ENCODE measurements at places on chromosomes 3 and 15.
A peak's percentile ranks its signal among the peaks of the same experiment; 100 is the strongest.

DNA sequence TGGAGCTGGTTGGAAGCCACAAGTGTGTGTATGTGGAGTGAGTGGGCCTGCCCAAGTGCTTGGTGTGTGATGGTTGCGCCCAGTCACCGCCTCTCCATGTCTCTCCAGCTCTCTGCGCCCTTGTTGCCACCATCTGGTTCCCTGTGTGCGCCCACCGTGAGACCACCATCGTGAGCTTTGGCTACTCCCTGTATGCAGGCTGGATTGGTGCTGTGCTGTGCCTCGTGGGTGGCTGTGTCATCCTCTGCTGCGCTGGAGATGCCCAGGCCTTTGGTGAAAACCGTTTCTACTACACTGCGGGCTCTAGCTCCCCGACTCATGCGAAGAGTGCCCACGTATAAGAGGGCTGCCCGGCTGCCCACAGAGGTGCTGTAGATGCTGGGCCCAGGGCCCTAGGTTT is 13.7 kb downstream of the CLDN11 start:
- DNase-seq, result no peak

DNA sequence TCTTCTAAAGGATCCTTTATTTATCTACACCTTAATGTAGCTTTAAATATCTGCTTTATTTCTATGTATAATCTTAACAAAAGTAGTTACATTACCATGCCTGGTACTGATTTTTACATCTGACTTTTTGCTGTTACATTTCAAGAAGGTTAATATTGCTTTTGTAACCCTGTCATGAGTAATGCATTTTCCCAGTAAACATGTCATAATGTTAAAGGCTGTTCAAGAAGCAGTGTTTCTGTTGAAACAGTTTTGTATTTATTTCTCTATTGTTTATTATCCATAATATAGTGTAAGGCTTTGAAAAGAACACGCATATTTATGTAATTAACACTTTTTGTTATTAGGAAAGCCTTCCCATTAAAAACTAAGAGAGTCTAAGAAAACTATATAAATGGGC is 98.5 kb upstream of the SOX2 start:
- no peak for DNase-seq

DNA sequence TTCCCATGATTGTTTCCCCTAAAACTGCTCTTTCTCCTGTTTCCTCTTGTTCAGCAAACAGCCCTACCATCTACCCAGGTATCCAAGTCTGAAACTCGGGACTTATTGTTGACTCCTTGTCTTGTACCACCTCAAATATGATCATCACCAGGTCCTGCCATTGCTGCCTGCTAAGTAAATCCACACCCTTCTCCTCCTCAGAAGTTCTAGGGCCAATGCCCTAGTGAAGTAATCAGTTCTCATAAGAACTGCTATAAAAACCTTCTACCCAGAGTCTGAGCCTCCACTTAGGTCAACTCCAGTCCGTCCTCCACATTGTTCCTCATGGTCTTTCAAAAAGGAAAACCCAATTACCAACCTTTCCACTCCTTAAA is 77.0 kb upstream of the IL12A start:
- no peak for DNase-seq

DNA sequence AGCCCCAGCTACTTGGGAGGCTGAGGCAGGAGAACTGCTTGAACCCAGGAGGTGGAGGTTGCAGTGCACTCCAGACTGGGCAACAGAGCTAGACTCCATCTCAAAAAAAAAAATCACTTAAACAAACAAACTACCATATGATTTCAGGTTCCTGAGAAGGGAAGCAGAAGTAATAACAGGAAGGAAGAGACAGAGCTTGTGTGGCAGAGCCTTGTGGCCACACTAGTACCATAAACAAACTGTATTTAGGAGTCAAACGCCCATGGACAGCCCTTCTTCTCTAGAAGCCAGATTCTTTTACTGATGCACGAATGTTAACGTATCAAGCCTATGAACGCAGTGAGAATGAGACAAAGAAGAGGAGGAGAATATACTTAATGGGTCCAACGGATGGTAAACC is 12.0 kb downstream of the MTMR10 start:
- DNase-seq, result no peak

GRCh38 chr3:48634661-48635221 is 520 bp downstream of the SLC26A6 start:
- peak; percentile 33 for DNase-seq

GRCh38 chr3:74862476-74862875 is 248.0 kb upstream of the CNTN3 start:
- no peak for DNase-seq

GRCh38 chr15:23422946-23423708 is 23.9 kb downstream of the GOLGA6L2 start:
- DNase-seq, result no peak

- DNase-seq, result no peak
These were observed 127.6 kb upstream of the LMOD3 start for GRCh38 chr3:69250014-69250413.

GRCh38 chr3:113534365-113534764 is 2.0 kb downstream of the SIDT1 start:
- DNase-seq, result no peak

- no peak for DNase-seq
These were observed 32.3 kb upstream of the AMOTL2 start for GRCh38 chr3:134406331-134407238.

- DNase-seq, result no peak
These were observed 290.5 kb downstream of the NAALADL2 start for GRCh38 chr3:175149675-175150074.

DNA sequence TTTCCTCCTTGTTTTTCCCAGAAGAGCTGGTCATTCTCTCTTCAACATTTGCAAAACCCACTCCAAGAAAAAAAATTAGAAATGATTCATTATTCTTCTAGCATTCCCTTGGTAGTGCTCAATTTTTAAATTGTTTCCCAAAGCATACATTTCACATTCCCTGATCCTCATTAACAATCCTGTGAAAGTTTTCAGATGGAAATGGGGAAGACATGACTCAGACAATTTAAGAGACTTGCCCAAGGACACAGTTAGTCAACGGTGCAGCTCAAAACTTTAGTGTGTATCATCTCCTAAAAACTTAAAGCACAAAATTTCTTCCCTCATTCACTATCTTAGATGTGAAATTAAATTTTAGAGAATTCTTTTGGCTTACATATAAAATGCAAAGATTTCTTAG is 17.1 kb upstream of the ABI3BP start:
- no peak for DNase-seq

- no peak for DNase-seq
These were observed 23.1 kb downstream of the SCAP start for GRCh38 chr3:47452453-47453215.

DNA sequence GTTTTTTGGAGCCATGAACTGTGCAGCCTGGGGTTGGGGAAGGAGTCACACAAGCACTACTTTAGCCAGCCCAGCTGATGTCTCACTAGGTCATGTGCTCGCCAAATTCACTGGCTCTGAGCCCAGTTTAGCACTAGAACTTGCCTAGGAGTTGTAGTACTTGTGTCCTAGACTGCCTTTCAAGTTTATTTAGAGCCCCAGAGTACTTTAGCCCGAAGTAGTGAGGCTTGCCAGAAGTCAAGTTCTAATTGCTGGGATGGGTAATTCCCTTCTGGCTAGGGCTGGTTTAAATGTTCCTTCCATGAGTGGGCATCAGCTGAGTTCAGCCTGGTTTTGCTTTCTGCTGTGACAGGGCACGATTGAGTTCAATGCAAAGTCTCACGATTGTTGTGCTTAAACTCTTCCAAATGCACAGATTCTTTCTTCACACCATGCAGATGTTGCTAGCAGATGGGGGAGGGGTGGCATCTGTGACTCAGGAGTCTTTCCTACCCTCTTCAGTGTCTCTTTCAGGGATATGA is 228.2 kb upstream of the ZPLD1 start:
- no peak for DNase-seq

DNA sequence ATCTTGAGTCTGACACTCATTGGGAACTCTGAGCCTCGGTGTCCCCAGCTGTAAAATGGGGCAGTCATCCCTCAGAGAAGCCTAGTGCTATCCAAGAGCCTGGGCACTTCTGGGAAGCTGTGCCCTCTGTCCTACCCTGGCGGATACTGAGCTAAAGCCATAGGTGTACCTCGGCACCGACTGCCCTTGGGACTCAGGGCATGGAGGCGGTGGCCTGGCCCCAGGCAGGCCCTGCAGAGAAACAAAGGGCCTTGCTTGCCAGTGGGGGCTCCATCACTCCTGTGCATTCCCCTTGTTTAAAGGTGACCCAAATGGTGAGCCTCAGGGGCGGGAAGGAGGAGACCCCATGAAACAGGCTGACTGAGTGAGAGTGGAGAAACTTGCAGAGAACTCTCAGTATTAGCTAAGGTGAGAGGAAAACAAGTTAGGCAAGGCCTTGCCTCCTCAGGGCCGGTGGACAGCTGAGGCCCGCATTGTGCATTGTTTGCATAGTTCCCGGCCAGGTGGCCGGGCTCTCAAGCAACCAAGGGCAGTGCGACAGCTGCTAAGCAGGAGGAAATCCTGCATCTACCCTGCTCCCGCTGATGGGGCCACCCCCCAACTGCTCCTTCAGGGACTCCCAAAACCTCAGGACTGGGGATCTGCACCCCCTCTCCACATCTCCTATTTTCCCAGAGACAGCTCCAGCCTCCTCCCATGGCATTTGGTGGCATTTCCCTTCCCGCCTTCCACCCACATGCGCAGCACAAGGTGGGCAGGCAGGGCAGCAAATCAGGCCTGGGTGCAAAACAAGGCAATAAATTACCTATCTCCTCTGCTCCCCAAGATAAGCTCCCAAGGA is 4.3 kb downstream of the PFKFB4 start:
- DNase-seq, result no peak

- no peak for DNase-seq
These were observed 137.1 kb upstream of the PRR20G start for GRCh38 chr3:127424766-127425504.

GRCh38 chr3:134753999-134754742 is 40.9 kb upstream of the EPHB1 start:
- DNase-seq, result no peak

DNA sequence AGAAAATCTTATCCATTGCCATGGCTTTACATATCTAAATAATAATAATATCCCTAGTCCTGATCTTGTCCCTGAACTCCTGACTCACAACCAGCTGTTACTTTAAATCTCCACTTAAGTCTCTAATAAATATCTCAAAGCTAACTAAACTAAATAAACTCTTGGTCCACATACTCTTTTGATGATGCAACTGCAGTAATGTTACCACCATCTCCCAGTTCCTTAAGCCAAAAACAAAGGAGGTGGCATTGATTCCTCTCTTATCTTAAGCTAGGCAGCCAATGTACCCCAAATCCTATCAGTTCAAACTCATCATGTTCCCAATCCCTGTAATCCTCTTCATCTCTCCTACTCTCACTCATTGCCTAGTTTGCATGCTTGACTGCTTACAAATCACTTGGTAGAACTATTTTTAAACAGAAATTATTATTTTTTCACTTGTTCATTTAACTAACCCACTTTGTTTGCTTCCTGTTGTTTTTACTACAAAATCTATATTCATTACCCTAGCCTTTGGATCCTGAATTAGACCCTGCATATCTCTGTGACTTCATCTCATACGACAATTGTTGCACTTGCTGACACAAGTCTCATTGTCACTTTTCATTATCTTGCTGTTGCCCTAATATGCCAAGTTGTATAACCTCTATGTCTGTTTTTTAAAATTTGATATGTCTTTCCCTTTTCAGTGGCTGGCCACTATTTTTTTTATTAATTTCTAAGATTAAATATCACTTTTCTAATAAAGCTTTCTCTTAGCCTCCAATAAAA is 462.2 kb downstream of the ZPLD1 start:
- no peak for DNase-seq

DNA sequence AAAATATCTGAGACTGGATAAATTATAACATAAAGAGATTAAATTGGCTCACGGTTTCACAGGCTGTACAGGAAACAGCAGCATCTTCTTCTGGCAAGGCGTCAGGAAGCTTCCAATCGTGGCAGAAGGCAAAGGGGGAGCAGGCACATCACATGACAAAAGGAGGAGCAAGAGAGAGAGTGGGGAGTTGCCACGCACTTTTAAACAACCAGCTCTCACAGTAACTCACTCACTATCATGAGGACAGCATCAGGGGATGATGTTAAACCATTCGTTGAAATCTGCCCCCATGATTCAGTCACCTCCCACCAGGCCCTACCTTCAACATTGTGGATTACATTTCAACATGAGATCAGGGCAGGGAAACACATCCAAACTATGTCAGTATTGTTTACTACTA is 114.5 kb upstream of the SPATA16 start:
- DNase-seq, result no peak

GRCh38 chr3:103195216-103195615 is 760.4 kb downstream of the ZPLD1 start:
- DNase-seq, result no peak

DNA sequence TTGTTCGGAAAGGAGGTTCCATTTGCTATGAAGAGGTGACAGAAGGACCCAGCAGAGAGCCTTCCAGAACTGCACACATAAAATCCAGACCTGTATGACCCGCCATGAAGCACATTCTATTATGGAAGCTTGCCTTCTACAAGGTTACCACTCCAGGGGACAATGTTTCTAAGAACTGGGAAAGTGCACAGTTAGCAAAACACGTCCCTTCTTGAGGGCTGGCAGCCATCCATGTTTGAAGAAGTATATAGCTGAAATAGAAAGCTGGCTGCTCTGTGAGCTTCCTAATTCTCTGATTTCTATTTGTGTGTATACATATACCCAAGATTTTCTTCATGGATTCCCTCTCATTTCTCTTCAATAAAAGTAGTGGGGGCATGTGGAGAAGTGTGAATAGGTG is 74.6 kb downstream of the CNTN3 start:
- no peak for DNase-seq

DNA sequence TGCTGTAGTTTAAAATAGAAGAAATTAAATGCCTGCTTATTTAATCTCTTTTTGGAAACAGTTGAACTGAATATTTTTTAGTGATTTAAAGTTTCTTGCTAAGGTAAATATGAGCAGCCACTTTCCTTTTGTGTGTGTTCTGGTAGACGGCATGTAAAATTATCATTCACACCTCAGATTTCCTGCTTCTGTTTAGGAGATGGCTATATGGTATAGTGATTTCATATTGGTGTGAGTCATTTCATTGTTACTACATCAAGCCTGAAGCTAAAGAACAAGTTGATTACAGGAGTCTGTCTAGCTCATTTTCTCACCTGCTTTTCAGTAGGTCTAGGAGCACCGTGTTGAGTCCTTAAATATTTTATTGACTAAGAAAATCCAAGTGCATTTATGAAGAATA is 2.2 kb downstream of the LRCH3 start:
- DNase-seq, result no peak

DNA sequence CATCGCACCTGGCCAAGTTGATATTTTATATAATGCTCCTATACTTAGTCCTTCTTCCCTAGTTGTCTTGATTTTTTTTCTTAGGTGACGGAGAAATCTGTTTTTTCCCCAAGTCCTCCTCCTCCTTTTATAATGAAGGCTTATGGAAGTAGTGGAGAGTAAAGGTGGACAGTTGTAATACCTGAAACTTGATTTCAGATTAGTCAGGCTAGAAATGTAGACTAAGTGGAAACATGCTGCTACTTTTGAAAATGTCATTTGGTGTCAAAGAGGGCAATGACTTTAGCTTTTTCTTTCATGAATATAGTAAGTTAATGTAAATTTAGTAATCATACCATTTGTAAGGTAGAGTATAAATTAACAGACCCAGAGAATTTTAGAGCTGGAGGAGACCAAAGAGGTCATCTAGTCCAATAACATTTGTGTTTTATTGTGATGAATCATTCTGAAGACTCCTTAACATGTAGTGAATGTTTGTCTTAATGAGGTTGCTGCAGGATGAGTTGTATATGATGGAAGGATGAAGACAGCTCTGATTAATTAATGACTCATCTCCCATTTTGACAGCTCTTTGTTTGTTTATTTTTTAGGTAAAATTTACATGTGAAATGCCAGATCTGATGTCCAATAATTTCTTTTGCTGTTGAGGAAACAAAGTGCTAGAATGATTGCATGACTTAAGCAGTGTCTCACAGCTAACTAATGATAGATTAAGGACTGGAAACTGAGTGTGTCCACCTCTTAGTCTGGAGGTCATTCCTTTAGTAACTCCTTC is 8.7 kb downstream of the CTDSPL2 start:
- no peak for DNase-seq

Measured in activated CD8-positive, alpha-beta memory T cell treated with anti-CD3 and anti-CD28 coated beads for 1 hour (primary cell).